ENCODE measurements at places on chromosomes 5 and 9.
A peak's percentile ranks its signal among the peaks of the same experiment; 100 is the strongest.

- DNase-seq = no peak
Observed at GRCh38 chr5:67187006-67187715, 9.4 kb downstream of the CD180 start.

DNA sequence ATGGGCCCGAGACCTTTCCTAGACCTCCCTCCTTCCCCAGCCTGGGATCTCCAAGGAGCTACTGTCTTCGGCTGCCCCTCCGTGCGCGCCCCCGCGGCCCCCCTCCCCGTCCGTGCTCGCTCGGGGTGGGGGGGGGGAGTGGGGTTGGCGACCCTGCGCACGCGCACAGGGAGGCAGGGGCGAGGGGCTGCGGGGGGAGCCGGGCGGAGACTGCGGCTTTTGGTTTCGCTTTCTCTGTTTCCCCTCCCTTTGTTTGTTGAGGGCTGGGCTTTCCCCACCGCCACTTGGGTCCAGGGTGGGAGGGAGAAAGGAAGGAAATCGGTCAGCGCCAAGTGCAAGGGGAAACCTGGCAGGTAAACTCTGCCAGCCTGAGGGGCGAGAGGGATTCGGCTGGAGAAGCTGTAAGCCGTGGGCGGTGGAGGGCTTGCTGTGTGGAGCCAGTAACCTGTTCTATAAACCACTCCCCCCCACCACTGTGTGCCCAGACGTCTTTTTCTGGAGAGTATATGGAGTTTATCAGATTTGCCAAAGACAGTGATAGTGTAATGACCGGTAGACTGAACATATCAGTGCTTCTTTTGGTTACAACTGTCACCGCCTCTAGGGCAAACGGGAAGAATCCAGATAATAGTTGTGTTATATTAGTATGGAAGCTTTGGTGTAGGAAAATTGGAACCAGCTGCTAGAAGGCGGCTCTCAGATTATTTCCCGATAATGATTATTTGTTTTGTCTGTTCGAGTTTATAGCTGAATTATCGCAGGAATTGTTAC, 684 bp downstream of the DNAJA1 start:
- peak; percentile 81 for DNase-seq

- no peak for DNase-seq
Observed at GRCh38 chr5:150960791-150961396, 56.1 kb upstream of the ZNF300 start.

GRCh38 chr5:67636091-67636490, 439.5 kb upstream of the CD180 start:
- DNase-seq = no peak

DNA sequence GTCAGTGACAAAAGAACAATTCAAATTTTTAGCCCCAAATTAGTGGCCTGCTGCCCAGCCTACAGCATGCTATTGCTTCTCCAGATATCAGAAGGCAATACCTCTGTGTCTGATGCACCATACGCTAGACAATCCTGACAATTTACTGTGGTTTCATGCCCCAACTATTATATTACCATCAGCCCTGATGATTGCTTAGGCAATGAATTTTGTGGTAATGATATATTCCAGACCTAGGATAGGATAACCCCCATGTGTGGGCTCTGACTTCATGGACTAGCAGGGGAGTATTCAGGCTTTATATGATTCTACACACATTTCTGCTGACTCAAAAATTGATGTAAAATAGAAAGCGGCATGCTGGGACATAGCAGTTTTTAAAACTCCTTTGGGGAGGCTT, 168.7 kb upstream of the FST start:
- no peak for DNase-seq

GRCh38 chr9:134854541-134854981, 26.0 kb upstream of the FCN2 start:
- no peak for DNase-seq

DNA sequence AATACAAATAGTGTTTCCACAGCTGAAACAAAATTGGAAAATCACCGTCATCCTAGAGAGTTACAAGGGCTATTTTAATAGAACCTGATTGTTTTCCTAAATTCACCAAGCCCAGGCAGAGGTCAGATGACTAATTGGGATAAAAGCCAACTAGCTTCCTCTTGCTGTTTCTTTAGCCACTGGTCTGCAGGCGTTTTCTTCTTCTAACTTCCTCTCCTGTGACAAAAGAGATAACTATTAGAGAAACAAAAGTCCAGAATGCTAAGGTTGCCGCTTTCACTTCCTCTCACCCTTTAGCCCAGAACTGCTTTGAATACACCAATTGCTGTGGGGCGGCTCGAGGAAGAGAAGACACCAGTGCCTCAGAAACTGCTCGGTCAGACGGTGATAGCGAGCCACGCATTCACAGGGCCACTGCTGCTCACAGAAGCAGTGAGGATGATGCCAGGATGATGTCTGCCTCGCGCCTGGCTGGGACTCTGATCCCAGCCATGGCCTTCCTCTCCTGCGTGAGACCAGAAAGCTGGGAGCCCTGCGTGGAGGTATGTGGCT, at the start of gene TLR4:
Gene TLR4 (plus strand): TSS at position 380 of the 552 bp plus-strand sequence. CDS start 70 bp downstream, at position 450.
- peak; percentile 6 for DNase-seq

GRCh38 chr9:113536166-113536482, 72.6 kb downstream of the RGS3 start:
- DNase-seq = no peak

DNA sequence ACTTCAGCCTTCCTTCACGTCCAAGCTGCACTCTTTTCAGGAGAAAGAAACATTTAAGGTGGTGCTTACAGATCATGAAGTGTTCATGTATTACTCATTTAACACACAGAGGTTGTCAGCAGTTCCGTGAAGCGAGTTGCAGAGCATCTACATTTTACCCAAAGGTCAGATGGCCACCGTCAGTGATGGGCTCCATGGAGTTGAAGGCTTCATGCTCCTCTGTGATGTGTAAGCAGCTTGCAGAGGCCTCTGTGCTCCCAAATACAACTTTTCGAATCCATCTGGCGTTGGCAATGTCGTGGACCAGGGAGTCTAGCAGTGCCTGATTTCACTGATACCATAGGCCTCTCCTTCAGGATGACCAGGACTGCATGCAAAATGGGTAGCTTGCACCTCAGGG, 53.7 kb upstream of the DMRT3 start:
- no peak for DNase-seq

GRCh38 chr5:143448518-143448917, 45.0 kb upstream of the NR3C1 start:
- DNase-seq = peak; percentile 30

DNA sequence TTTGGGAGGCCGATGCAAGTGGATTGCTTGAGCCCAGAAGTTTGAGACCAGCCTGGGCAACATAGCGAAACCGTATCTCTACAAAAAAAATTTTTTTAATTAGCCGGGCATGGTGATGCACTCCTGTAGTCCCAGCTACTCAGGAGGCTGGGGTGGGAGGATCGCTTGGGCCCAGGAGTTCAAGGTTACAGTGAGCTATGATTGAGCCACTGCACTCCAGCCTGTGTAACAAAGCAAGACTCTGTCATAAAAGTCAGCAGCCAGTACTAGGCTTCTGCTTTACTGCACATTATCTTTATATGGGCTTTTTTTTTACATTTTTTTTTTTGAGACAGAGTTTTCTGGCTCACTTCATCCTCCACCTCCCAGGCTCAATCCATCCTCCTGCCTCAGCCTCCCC, 9.4 kb upstream of the HAVCR1 start:
- no peak for DNase-seq

- no peak for DNase-seq
Observed at GRCh38 chr5:116525674-116526073, 48.9 kb downstream of the SEMA6A start.

- no peak for DNase-seq
Observed at GRCh38 chr9:131020862-131021261, 11.9 kb downstream of the LAMC3 start.

GRCh38 chr9:94643176-94643575, 3.9 kb upstream of the FBP1 start:
- no peak for DNase-seq

DNA sequence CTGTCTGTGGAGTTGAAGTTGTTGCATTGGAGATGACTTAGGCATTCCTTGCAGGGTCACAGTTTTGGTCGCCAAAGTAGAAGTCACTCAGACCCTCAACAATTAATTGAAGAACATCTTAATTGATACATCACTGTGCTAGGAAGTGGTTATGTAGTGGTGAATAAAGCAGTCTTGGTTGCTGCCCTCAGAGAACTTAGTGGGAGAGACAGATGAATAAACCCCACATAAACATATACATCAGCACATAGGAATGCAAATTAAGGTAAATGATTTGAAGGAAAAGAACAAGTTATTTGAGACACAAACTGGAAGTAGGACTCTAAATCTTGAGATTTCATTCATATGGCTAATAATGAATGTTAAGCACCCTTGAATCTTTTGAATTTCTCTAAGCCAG, 25.7 kb downstream of the FAM174A start:
- no peak for DNase-seq

GRCh38 chr9:127991017-127991756, 10.4 kb upstream of the EEIG1 start:
- DNase-seq = no peak

- DNase-seq = no peak
Observed at GRCh38 chr5:96909003-96909402, 26.9 kb upstream of the LNPEP start.

GRCh38 chr9:125821078-125821477, 73.9 kb downstream of the PBX3 start:
- DNase-seq = no peak
